Myocyte (in vitro differentiated cells): ENCODE measurements at places on chromosomes 3 and 15. TPM values are rescaled to one million over a fixed set of nuclear protein-coding genes. Genes with fewer than 3 reads are reported as not detected.
A peak's percentile ranks its signal among the peaks of the same experiment; 100 is the strongest.

- peak; percentile 87 for DNase-seq
These were observed 33.3 kb upstream of the VPS33B start for GRCh38 chr15:91055548-91056331.

DNA sequence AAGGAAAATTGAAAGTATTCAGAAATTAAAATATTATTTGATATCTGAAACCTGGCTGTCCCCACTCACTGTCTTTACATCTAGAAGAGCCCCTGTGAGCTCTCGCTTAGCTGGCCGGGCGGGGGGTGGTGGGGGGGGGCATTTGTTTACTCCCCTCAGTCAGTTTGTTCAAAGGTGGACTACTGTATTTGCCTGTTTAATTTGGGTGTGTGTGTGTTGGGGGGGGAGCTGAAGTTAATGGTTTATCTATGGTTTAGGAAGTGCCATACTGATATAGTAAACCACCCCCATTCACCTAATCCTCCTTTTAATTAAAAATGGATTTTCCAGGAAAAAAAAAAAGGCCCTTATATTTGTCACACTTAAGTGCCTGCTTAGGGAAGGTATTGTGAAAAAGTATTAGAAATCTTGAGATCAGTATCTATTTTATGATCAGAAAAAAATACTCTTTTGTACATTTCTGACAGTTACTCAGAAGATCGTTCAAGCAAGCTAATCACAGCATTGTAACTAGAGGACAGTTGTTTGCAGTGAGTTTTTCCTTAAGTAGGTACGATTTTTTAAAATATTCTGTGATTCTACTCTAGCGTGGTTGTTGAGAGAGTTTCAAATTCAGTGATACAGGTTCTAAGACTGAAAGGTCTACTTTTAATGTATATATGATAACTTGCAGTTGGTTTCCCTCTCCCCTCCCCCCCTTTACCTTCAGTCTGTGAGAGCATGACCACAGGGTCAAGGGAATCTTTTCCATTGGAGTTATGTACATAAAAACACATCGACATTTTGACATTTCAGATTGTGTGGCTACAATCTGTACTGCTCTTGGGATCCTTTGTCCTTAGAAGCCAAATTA, 8.5 kb downstream of the NR2F2 start:
- DNase-seq: no peak

DNA sequence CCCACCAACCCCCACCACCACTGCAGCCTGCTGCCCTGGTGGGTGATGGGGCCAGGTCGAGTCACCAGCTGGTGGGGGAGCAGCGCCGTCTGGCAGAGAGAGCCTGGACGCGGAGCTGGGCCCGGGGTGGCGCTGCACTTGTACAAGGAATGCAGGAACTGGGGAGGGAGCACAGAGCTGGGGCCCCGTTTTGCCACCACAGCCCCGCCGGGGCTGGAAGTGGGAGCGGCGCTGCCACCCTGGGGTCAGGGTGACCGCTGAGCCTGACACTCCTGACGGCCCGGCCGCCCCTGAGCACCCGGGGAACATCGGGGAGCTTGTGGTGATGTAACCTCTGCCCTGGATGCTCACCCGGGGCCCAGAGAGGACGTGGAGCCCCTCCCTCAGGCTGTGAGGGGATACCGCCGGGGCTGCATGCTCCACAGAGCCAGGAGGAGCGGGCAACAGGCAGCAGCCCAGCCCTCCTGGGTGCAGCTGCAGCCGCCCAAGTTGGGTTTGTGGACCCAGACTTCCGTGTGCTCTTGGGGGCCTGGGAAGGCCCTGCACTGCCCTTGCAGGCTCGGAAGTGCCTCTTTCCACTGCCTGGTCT, 32.6 kb upstream of the IREB2 start:
- DNase-seq: no peak

DNA sequence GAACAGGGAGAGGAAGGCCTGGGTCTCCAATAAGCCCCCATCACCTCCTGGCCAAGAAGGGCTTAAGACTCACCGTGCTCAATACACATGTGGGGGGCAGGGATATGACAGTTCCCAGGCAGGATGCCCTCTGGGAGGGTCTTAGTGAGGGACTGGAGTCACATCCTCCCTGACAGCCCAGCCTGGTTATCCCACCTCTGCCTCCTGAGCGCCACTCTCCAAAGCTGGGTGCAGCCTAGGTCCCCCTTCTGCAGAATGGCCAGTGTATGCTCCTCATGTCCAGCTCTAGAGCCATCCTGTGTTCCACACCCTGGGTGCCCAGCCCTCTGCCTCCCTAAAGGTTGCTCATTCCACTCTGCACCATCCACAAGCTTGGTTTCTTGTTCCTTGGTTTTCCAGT, 1.2 kb upstream of the SHISA5 start:
- DNase-seq: no peak

- DNase-seq: no peak
These were observed 262.1 kb downstream of the IL20RB start for GRCh38 chr3:137219801-137220445.

DNA sequence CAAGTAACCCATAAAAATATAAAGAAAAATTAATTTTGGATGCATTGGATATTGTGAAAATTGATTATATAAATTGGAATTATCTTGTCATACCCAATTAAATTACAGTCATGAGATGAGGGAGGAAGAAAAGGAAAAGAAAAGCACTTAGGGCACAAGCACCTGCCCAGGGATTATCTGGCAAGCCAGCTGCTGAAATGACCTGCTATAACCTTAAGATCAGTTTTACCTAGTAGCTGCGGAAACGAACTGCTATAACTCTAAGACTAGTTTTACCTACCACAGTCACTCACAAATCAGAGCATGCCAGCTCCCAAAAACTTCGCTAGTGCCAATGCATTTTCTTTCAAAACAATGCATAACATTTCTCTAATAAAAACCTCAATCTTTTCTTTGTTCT, 26.2 kb downstream of the LRRFIP2 start:
- DNase-seq: peak; percentile 58

DNA sequence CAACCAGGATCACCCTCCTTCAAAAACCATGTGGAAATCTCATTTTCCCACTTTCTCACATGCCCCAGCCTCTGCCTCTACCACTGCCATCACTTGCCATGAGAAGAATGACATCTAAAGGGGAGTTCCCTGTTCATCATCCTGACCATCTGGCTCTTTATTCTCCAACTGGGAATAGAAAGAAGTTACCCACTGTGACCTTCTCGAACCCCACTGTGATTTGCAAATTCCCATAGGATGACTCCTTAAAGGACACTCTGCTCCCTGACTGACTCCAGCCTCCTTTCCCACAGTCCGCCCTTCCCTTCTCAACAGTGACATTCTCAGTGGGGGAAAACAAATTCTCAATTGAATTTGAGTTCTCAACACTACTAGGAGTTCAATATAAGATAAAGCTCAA, 440.5 kb downstream of the NR2F2 start:
- no peak for DNase-seq

PLXND1 gene
- 37.7 and 44.2 TPM in 2 replicates for total RNA-seq

DNA sequence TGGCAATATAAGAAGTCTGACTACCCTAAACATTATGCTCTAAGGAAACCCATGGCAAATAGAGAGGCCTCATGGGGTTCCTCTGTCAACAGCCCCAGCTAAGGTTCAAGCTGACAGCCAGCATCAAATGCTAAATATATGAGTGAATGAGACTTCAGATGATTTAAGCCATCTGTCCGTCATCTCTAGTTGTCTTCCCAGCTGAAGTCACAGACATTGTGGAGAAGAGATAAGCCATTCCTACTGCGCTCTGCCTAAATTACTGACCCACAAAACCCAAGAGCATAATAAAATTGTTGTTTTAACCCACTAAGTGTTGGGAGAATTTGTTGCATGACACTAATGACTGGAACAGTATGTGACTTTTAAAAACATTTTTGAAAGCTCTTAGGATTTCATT, 87.3 kb upstream of the IGSF10 start:
- no peak for DNase-seq

DNA sequence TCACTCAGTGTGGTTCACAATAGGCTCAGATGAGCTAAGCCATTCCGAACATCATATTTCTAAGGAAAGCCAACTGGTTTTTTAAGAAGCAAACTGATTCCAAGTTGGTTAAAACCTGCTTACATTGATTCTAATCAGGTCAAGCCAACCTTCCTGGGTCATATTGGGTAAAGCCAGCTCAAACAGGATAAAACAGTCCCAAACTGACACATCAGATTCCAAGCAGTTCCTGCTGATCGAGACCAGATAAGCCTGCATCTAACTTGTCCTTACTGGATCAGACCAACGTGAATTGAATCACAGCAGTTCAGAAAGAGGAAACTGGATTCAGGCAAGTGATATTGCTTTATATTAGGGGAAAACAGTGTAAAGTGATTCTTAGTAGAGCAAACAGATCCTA, 18.6 kb upstream of the THSD4 start:
- DNase-seq: no peak

- no peak for DNase-seq
These were observed 241.1 kb downstream of the RYR3 start for GRCh38 chr15:33551860-33552259.
